ENCODE measurements at places on chromosomes 16 and 17.

DNA sequence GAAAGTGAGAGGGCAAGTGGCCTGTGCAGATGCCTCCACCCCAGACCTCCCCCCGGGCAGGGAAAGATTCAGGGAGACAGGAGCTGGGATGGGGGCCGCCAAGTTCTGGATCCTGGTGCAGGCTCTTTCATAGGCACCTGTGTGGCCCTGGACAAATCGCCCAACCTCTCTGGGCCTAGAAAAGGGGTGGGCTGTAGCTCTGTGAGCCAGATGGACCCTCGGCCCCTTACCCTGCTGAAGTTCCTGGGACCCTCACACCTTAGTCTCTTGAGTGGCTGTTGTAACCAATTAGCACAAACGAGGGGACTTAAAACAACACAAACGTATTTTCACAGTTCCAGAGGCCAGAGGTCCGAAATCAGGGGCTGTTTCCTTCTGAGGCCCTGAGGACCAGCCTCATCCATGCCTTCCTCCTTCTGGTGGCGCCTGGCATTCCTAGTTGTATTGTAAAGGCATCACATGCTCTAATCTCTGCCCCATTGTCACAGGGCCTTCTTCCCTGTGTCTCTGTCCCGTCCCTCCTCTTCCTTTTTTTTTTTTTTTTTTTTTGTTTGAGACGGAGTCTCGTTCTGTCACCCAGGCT is 352.6 kb downstream of the SEC14L1 start:
- DNase-seq: no peak

- DNase-seq: peak; percentile 80
Measured at GRCh38 chr16:87956365-87957231, 5.4 kb downstream of the BANP start.

DNA sequence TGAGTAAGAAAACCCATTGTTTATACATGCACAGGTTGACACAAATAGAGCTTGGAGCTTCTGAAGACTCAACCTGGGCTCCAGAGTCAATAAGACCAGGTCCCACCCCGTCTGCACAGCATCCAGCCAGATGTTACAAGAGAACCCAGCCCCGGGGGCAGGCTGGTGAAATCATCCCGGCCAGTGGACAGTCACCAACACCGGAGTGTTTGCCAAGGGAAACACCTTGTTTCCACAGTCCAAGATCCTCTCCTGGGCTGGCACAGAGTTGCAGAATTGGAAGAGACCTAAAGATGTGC is 90.3 kb downstream of the RAB11FIP4 start:
- DNase-seq: no peak

- DNase-seq: no peak
Measured at GRCh38 chr17:58755269-58755576, 431 bp upstream of the PPM1E start.

DNA sequence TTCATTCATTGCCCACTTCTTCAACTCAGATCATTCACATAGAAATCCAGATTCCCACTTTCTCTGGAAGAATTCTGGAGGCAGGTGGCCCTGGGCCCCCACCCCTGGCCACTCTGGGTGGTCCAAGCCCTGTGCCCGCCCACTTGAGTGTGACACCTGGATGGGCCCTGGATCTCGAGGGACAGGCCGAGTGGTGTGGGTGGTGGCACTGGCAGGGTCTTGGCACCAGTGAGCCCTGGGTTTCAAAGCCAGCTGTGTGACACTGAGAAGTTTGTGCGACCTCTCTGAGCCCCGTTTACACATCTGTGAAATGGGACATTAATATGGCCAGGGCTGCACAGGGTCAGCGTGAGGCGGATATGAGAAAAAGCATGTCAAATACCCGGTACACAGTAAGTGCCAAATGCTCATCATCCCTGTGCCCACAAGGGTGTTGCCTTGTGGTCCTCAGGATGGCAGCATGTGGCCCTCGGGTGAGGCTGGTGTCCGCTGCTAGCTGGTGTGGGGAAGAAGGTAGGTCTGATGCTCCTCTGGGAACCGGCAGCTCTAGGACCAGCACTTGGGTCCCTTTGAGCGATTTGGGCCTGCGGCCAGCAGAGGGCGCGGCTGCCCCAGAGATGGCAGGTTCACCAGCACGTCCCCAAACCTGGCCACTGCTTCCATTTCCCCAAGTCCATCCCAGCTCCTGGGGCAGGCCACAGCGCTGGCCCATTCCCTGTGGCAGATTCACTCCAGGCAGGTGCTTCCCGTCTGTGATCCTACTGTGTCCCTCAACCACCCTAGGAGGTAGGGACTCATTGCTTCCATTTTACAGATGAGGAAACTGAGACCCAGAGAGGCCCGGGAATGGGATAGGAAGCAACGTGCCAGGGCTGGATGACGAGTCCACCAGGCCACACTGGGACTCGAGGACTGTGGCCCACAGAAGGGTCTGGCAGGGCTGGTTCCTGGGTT is 3.6 kb downstream of the OSGIN1 start:
- peak; percentile 66 for DNase-seq

- DNase-seq: no peak
Measured at GRCh38 chr16:66899945-66900710, 18.6 kb downstream of the CDH16 start.

GRCh38 chr16:67206838-67207248 is 7.9 kb downstream of the ELMO3 start:
- DNase-seq: no peak

- no peak for DNase-seq
Measured at GRCh38 chr16:10600782-10601443, 20.5 kb upstream of the EMP2 start.

DNA sequence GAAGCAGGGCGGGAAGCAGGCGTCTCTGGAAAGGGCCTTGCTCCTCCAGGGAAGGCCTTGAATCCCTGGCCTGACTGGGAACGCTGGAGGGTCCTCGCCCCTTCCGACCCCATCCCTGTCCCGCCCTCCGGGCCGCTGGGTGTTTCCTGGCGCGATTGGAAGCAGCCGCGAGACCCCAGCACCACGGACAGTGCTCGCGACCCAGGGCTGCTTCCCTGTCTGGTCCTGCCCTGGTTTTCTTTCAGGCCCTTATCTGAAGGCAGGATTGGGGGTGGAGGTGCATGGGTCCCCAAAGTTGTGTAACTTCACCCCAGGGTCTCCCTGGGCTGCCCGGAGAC is 2.1 kb downstream of the MGAT5B start:
- no peak for DNase-seq

- DNase-seq: no peak
Measured at GRCh38 chr16:86378128-86378527, 132.2 kb upstream of the FOXF1 start.

DNA sequence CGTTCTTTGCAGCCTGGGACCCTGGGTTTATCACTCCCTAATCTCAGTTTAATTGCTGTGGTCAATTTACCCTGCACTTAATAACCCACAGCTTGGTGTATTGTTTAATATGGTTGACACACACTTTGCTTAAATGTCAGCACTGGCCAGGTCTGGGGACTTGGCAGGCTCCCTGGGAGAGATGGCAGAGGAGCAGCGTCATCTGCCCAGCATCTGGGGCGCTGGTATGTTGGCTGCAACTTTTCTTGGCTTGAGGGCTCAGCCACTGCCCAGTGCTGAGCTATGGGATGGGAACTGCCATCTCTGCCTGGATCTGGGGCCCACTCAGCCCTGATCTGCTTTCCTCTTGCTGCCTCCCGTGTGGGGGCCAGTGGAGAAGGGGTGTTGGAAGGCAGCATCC is 115.7 kb upstream of the IRX3 start:
- DNase-seq: no peak

Measured in CD4-positive, alpha-beta T cell treated with Interferon alpha-2 for 1 hour (primary cell).